ENCODE measurements at places on chromosomes 12 and 14. TPM values are rescaled to one million over a fixed set of nuclear protein-coding genes. Genes with fewer than 3 reads are reported as not detected.

The PLD4 gene
- 13.8 TPM for total RNA-seq

The KRT6A gene
- not detected for total RNA-seq

The CLECL1 gene
- total RNA-seq, result not detected

The ASCL1 gene
- 8.5 TPM for total RNA-seq

The SYCP3 gene
- total RNA-seq, result 0.55 TPM

The AVPR1A gene
- total RNA-seq, result 0.42 TPM

The ACOT4 gene
- 2.1 TPM for total RNA-seq

The LGALS3 gene
- 25.4 TPM for total RNA-seq

The PPM1A gene
- 124 TPM for total RNA-seq

The COX8C gene
- 1.8 TPM for total RNA-seq

The POC1B gene
- total RNA-seq, result 38.3 TPM

The PPP1R36 gene
- 1.3 TPM for total RNA-seq

The CCDC175 gene
- total RNA-seq, result 5.6 TPM

The KICS2 gene
- 14.2 TPM for total RNA-seq

All from dorsolateral prefrontal cortex (tissue), 122 donors.